Activated CD4-positive, alpha-beta T cell treated with anti-CD3 and anti-CD28 coated beads, Interleukin-2, amount 50 U/mL, for 24 hours (primary cell): ENCODE measurements at places on chromosomes 7 and 10.

GRCh38 chr7:66015440-66016130, 33.6 kb upstream of the GUSB start:
- DNase-seq, result no peak

GRCh38 chr10:31866118-31866670, 62.4 kb downstream of the ARHGAP12 start:
- no peak for DNase-seq

- no peak for DNase-seq
Measured at GRCh38 chr10:3755440-3756359, 29.3 kb downstream of the KLF6 start.

DNA sequence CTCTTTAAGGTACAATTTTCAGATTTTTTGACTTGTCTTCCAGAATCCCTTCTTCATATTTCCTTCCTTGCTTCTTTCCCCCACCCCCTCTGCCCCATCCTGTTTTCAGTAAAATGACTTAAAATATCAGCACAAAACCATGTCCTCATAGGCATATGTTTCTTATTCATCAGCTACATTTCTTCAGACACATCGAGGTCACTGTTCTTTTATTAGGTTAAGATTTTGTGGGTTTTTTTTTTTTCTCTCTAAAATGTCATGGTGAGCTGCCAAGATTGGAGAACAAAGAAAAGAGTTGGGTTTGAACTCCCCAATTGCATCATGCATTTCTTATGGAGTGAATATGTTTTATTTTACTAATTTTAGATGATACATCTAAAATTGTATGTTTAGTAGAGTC, 35.8 kb downstream of the LAMB4 start:
- DNase-seq, result no peak

- no peak for DNase-seq
Measured at GRCh38 chr10:1434202-1434601, 303.1 kb downstream of the ADARB2 start.

DNA sequence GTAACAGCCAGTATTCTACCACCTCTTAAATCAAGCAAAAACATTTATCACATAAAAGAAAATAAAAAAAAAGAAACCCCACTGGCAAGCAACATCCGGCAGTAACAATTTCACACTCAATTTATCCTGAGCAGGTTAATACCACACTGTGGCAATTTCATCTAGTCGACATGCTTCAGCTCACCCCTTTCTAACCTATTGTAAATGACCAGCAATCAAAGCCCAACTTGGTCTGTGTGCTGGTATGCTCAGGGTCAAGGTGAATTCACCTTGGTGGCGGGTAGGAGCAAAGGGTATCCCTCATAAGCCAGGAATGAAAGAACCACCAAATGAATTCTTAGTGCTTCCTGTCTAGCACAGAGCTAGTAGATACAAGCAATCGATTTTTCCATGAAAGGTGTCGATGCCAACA, 109.1 kb upstream of the AFAP1L2 start:
- DNase-seq, result no peak

- DNase-seq, result no peak
Measured at GRCh38 chr7:50660040-50660829, 95.0 kb upstream of the DDC start.

- DNase-seq, result no peak
Measured at GRCh38 chr10:78914502-78915189, 154.1 kb upstream of the ZMIZ1 start.
